ENCODE measurements at places on chromosomes 16 and 17.
A peak's percentile ranks its signal among the peaks of the same experiment; 100 is the strongest.

DNA sequence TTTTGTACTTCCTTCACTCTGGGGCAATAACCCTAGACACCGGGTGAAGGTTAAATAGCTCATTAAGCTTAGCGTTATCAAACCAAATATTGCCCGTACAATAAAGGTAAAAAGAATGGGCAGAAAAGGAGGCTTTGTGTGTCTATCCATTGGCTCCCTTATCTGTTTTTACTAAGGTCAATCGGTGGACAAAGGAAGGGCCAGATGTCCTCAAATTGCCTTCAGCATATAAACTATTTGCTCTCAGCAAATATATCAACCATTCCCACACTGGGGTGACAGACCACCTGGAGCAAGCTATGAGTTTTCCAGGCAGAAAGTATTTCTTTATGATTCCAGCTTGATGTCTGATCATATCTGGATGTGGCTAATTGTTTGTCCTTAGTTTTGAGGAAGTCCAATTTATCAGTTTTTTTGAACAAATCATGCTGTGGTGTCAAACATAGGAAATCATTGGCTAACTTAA lies 25.3 kb upstream of the WIPI1 start:
- no peaks in the 10 kb centered on the region for H3K27me3 ChIP-seq
- peaks cover 1% of the 10 kb centered on the region for H3K4me1 ChIP-seq
- no peak overlapping the region for H3K4me3 ChIP-seq
- DNase-seq, result no peak
- no peaks in the 10 kb centered on the region for H3K36me3 ChIP-seq

DNA sequence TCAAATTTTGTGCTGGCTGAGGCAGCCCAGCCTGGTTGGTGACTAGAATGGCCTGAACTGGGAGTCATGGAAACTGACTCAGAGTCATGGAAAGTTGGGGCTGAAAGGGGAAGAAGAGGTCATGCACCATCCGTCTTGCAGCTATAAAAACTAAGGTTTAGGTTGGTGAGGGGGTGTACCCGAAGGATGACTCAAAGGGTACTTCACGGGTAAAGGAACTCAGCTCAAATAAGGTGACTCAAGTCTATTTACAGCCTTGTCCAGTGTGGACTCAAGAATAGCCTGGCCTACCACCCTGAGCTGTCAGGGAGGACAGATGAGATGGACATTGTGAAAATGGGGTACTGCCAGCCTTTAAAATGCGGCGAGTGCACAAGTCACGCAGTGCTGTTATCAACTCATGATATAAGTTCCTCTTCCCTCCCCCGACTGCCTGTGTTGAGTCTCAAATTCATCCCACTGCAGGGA lies 18.6 kb downstream of the CD300LB start:
- H3K4me3 ChIP-seq, result no peak overlapping the region
- DNase-seq, result peak; percentile 65
- H3K27me3 ChIP-seq, result peaks cover 3% of the 10 kb centered on the region
- no peak overlapping the region for H3K27ac ChIP-seq

DNA sequence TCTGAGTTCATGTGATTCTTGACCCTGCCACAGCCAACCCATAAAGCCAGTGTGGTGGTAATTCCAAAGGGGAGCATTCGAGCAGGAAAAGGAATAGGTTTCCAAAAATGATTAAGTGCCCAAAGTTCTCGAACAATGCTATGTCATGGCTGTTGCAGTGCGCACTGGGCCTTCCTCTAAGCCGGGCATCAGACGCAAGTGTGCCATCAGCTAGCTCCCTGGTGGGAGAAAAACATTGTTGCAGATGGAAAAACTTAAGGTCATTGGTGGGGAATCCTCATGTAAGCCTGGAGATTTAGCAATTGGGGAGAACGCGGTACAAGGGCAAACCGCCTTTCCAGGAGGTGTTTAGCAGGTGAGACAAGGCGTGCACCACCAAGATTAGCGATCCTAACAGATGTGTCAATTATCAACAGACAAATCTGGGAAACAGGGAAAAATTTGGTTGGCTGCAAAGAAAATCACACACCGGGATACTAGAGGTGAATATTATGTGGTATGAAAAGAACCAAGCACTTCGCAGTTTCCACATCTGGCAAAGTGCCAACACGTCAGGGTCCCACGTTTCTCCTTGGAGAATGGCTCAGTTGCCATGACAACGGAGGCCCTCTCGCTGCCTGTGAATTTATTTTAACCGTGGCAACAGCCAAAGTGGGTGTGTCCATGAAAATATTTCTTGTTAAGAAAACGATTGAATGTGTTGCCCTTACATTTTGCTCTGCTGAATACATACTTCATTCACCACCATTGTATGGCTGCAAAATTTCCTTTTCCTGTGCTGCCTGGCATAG lies 118.5 kb upstream of the CACNG5 start:
- no peak overlapping the region for H3K4me3 ChIP-seq
- H3K27ac ChIP-seq, result no peak overlapping the region
- no peaks in the 10 kb centered on the region for H3K4me1 ChIP-seq
- DNase-seq, result no peak
- no peaks in the 10 kb centered on the region for H3K27me3 ChIP-seq

- peaks cover 10% of the 10 kb centered on the region for H3K27me3 ChIP-seq
- H3K36me3 ChIP-seq, result no peaks in the 10 kb centered on the region
- no peak for DNase-seq
- no peak overlapping the region for H3K27ac ChIP-seq
- no peaks in the 10 kb centered on the region for H3K4me1 ChIP-seq
Observed at GRCh38 chr16:84308120-84308519, 13.4 kb downstream of the WFDC1 start.

DNA sequence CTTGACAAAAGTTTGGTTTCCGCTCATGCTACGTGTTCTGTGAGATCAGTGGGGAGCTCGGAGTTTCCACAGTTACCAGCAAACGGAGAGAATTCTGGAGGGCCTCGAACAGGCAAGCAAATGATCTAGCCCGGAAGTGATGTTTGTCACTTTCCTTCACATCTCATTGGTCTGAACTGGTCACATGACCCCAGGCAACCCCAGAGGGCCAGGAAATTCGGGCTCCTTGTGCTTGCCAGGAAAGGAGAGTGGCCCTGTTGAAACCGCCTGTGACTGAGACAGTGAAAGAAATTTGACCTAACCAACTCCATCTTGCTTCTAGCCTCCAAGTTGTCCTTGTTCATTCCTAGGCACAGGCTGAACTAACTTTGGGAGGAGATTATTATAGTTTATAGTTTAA lies 23.0 kb downstream of the SPPL2C start:
- no peak for DNase-seq
- no peak overlapping the region for H3K27ac ChIP-seq
- H3K27me3 ChIP-seq, result peaks cover 9% of the 10 kb centered on the region
- no peaks in the 10 kb centered on the region for H3K36me3 ChIP-seq
- no peak overlapping the region for H3K4me3 ChIP-seq

- no peak overlapping the region for H3K4me3 ChIP-seq
- no peaks in the 10 kb centered on the region for H3K27me3 ChIP-seq
- peaks cover 12% of the 10 kb centered on the region for H3K4me1 ChIP-seq
- DNase-seq, result no peak
- H3K36me3 ChIP-seq, result peaks cover 31% of the 10 kb centered on the region
- no peak overlapping the region for H3K27ac ChIP-seq
Observed at GRCh38 chr17:27621942-27622559, 8.9 kb upstream of the LGALS9 start.

DNA sequence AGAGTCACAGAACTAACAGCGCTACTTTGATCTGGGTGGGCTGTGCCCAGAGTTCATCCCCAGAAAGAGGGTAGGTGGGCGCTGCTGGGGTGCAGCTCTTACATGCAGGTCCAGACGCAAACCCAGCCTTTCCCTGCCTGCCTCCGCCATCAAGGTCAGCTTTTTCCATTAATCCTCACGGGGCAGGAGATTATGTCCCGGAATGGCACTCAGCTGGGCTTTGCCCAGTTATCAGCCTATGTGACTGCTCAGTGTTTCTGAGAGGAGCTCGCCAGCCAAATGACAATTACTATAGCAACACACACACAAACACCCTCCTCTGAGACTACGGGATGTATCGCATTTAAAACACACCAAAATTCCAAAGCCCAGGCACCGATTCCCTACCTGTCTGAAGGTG lies 20.1 kb downstream of the GLYR1 start:
- H3K4me3 ChIP-seq, result no peak overlapping the region
- no peaks in the 10 kb centered on the region for H3K27me3 ChIP-seq
- DNase-seq, result no peak

- peaks cover 7% of the 10 kb centered on the region for H3K36me3 ChIP-seq
- H3K4me1 ChIP-seq, result no peaks in the 10 kb centered on the region
- no peak overlapping the region for H3K4me3 ChIP-seq
Observed at GRCh38 chr17:12104831-12105230, 84.2 kb downstream of the MAP2K4 start.

DNA sequence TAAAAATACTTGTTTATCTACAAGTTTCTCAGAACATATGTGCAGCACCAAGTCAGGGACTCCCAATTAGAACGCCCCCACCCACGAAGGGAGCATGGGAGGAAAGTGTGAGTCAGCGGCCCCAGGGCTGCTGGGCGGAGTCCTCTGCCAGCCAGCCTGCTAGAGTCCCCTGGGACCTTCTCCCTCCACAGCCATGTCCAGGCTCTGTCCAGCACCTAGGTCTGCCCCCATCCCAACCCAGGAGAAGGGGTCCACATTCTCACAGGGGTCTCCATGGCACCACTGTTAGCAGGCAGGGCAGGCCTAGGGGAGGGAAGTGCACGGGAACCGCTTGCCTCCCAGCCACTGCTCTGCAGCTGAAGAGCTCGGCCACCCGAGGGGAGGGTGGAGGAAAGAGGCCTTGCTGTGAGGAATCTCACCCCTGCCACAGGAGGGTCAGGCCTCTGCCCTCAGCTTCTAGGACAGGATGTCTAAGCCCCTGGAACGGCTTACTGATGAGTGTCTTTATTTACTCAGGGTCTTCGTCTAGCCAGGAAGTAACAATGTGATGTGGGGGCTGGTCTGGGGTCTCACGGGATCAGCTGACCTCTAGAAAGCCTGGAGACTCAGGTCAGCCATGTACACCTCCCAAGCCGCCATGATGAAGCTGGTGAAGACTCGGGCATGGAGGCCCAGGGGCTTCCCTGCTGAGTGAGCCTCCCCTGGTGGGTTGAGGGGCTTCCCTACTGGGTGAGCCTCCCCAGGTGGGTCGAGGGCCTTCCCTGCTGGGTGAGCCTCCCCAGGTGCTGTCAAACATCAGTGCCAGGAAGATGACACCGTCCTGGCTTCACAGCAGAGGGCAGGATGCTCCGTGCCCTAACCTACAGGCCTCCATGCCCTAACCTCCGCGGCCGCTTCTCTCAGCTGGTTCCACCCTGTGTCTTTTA lies 190.3 kb downstream of the RBFOX3 start:
- no peaks in the 10 kb centered on the region for H3K27me3 ChIP-seq
- DNase-seq, result no peak
- no peaks in the 10 kb centered on the region for H3K36me3 ChIP-seq
- H3K4me1 ChIP-seq, result no peaks in the 10 kb centered on the region
- H3K27ac ChIP-seq, result no peak overlapping the region

DNA sequence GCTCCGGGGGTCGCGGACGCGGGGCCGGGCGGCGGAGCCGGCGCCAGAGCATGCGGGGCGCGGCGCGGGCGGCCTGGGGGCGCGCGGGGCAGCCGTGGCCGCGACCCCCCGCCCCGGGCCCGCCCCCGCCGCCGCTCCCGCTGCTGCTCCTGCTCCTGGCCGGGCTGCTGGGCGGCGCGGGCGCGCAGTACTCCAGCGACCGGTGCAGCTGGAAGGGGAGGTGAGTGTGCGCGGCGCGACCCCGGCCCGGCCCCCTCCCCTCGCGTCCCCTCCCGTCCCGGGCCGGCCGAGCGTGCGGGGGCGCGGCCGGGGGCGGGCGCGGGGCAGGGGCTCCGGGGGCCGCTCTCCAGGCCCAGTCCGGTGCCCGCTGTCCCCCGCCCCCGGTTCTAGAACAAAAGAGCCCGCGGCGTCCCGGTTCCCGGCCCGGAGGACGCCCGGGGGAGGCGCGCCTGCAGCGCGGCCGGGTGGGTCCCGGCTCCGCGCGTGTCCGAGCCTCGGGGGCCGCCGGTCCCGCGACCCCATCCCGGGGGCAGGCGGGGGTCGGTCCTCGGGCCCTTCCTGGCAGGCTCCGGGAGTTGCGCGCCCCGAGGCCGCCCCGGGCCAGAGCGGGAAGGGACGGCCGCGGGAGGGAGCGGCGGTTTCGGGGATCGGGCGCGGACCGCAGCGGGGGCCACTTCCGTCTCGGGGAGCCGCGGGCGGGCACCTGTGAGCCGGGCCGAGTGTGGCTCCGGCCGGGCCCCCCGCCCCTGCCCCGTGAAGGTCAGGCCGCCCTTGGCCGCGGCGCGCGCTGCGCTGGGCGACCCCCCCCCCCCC lies 563 bp downstream of the METRNL start:
- no peaks in the 10 kb centered on the region for H3K36me3 ChIP-seq
- no peak overlapping the region for H3K27ac ChIP-seq
- peak; percentile 57 for DNase-seq

GRCh38 chr17:67111808-67112207 lies 67.5 kb downstream of the CACNG1 start:
- H3K36me3 ChIP-seq, result peaks cover 75% of the 10 kb centered on the region
- no peak overlapping the region for H3K4me3 ChIP-seq
- H3K27ac ChIP-seq, result no peak overlapping the region

GRCh38 chr17:50095626-50096037 lies 481 bp downstream of the PDK2 start:
- no peaks in the 10 kb centered on the region for H3K36me3 ChIP-seq
- H3K4me1 ChIP-seq, result peaks cover 20% of the 10 kb centered on the region
- H3K27me3 ChIP-seq, result peaks cover 3% of the 10 kb centered on the region
- peak; percentile 45 for DNase-seq

GRCh38 chr17:16649585-16649984 lies 4.1 kb downstream of the ZNF624 start:
- peaks cover 7% of the 10 kb centered on the region for H3K36me3 ChIP-seq
- H3K27ac ChIP-seq, result no peak overlapping the region
- DNase-seq, result no peak

DNA sequence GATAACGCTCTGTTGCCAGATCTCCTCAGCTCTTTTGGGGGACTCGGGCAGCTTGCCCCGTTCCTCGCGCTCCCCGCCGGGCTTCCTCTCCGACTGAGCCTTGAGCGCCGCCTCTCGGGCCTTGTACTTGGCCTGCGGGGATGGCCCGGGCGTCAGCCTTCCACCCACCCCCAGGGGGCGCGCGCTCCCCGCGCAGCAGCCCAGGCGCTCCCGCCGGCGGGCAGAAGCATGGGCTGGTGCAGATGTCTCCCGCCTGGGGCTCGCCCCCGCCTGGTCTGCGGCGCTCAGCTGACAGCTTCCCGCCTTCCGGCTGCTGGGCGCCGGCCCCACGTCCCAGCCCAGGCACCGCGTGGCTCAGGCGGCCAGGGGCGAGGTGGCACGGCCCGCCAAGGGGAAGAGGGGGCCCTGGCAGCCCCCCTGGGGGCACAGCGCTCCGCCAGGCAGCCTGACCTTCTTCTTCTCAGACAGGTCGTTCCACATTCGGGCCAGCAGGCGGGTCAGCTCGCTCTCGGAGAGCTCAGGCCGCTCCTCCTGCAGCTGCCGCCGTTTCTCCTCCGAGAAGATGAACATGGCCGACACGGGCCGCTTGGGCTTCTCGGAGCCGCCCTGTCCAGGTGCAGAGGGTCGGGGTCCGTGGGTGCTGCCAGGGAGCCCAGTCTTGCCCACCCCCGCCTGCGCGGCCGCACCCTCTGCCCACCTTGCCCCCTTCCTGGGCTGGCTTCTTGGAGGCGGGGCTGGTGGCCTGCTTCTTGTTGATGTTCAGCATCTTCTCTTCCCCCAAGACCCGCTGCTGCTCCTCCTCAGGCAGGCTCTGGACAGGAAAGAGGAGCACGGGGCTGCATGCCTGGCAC lies 8.9 kb downstream of the UBTF start:
- H3K36me3 ChIP-seq, result peaks cover 2% of the 10 kb centered on the region
- no peaks in the 10 kb centered on the region for H3K27me3 ChIP-seq
- H3K27ac ChIP-seq, result peak overlapping the region; percentile 71
- peaks cover 29% of the 10 kb centered on the region for H3K4me1 ChIP-seq
- H3K4me3 ChIP-seq, result no peak overlapping the region
- DNase-seq, result peak; percentile 93
